ENCODE measurements at places on chromosomes 12 and 14.

GRCh38 chr14:21539189-21539940, 13.2 kb upstream of the SALL2 start:
- no peak for DNase-seq

- DNase-seq: no peak
These were observed 30.3 kb upstream of the ESR2 start for GRCh38 chr14:64324461-64324860.

DNA sequence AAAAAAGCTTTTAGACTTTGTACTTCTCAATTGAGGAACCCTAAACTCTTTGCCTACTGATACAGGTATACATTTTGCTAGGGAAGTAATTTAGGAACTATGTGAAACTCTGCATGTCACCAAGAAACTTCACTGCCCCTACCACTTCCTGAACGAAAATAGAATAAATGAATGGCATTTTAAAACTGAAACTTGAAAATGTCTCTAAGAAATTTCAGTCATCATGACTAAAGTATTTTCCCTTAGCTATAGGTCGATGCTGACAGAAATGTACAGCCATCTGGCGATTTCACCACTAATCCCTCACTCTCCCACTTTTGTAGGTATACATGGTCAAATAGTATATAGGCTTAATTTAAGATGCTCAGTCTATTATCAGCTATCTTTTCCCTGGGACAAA, 194.9 kb upstream of the SYT10 start:
- DNase-seq: peak; percentile 15

DNA sequence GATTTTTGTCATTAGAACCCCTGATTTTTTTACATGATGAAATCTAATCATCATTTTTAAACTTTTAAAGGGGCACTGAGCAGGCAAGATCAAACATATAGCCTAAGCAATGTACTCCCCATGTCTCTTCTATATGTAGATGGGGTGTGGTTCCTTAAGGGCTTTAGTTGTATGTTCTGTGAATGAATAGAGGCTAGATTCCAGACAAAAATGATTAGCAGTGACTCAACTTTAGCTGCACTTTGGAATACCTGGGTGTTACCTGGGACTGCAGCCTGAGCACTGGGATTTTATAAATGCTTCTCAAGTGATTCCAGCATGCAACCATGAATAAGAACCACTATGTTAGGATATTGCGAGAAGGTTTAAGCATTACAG, 256.7 kb upstream of the PLEKHG7 start:
- no peak for DNase-seq

DNA sequence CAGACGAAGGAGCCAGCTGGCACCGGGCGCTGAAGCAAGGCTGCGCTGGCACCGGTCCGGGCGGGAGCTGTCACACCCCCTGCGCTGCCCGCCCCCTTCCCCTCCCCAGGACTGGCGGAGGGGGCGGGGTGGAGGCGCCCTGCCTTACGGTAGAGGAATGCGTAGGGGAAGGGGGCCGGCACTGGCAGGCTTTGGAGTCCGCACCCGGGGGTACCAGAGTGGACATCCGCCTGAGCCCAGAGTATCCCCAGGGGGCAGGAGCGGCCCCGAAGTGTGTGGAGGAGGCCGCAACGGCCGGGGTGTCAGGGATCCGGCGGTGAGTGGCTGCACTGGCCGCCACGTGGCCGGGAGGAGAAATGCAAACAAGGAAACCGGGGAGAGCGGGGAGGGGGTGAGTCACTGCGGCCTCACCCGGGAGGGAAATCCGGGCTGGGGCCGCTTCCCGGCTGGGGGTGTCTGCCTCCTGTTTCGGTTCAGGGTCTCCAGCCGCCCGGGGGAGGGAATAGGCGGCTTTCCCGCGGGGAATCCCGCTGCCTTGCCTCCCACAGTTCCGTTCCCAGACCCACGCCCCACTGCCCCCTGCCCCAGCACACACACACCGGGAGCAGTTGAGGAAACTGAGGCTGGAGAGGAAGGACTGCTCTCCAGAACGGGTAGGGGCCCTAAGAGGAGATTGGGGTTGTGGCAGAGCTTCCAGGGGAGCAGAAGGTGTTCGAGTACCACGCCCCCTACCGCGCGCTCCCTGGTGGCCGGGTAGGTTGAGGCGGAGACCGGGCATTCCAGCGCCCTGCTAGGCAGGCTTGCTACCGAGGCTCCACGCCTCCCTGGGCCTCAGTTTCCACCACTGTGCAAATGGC, at the start of gene RAPGEF3:
RAPGEF3 (minus strand) TSS at position 47 of the 857 bp plus-strand sequence. CDS start 324 bp downstream, outside the sequence.
- peak; percentile 77 for DNase-seq

- no peak for DNase-seq
These were observed 199.6 kb upstream of the DIO3 start for GRCh38 chr14:101361451-101362433.

- no peak for DNase-seq
These were observed 93.9 kb downstream of the PLEKHG7 start for GRCh38 chr12:92796650-92797049.

GRCh38 chr14:92464716-92465115, 48.9 kb upstream of the RIN3 start:
- DNase-seq: no peak

GRCh38 chr14:64728106-64728505, 23.9 kb downstream of the PLEKHG3 start:
- no peak for DNase-seq

DNA sequence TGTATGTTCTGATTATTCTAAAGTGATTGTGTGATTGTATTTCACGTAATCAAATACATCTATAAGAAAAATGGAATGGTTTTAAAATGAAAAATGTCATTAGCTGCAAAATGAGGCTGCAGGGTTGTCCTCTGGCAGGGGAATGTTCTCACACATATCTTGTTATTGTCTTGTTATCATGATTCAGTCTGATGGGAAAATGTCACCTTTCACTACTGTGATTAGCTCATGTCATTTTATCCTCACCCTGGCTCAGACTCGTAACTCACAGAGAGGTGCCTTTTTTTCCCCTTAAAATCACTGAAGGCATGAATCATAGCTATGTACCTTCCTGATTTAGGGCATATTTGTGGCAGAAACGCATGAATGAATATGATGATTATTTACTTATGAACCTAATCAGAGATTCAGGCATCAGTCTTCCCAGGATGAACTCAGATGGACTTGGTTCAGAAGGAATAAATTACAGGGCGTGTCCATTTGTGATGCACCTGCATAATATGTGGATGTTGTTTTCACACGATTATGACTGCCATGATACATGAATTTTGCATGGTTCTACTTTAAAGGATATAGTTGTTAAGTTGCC, 1339.2 kb downstream of the AACS start:
- no peak for DNase-seq

- peak; percentile 49 for DNase-seq
These were observed 68.7 kb downstream of the CCDC88C start for GRCh38 chr14:91348845-91349465.

Data from activated CD4-positive, alpha-beta T cell treated with anti-CD3 and anti-CD28 coated beads, Interleukin-10, Interleukin-2, amounts not matched to agents 100 ng/mL and 50 ng/mL, durations not matched to agents 16 hours and 8 hours (primary cell).